D721Med (cell line): ENCODE measurements at places on chromosomes 3 and 15.

- no peak for DNase-seq
These were observed 69.6 kb downstream of the LMCD1 start for GRCh38 chr3:8571256-8571655.

- DNase-seq: no peak
These were observed 485.4 kb downstream of the CNTN6 start for GRCh38 chr3:1578124-1578806.

GRCh38 chr15:67267951-67268941 lies 13.7 kb downstream of the IQCH start:
- DNase-seq: no peak

DNA sequence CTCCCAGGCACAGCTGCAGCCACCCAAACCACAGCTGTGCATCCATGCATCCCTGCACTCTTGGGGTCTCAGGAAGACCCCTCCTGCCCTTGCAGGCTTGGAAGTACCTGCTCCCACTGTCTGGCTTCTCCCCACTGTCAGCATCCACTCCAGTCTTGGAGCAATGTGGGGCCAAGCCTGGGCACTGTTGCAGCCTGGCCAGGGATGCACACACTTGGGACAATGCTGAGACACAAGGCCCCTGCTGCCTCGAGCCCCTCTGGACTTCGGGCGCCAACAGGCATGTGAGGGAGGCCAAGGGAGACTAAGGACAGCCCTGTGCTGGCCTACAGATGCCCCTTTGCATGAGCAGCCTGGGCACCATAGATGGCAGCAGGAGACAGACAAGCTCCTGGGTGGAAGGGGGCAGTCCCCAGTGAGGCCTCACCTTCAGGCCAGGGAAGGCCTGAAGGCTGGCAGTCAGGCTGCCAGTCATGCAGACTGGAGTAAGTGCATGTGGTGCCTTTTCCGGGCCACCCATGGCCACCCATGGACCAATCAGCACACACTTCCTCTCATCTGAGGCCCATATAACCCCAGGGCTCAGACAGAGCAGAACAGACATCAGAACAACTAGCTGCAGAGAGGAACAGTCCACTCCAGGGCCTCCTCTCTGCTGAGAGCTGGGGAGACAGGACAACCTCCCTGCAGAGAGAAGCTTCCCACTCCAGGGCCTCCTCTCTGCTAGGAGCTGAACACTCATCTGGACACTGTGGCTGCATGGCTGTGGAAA lies 219.0 kb downstream of the VGLL3 start:
- DNase-seq: no peak

DNA sequence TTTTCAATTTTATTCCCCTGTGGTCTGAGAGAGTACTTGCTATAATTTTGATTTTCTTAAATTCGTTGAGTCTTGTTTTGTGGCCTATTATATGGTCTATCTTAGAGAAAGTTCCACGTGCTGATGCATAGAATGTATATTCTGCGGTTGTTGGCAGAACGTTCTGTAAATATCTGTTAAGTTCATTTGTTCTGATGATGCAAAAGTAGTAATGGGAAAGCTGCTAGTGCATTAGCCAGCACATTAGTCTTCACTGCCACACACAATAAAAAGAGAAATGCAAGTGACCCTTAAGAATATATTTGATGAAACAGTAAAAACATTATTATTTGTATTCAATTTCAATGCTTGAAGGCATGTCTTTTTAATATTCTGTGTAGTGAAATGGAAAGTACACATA lies 84.8 kb downstream of the GTPBP8 start:
- no peak for DNase-seq

DNA sequence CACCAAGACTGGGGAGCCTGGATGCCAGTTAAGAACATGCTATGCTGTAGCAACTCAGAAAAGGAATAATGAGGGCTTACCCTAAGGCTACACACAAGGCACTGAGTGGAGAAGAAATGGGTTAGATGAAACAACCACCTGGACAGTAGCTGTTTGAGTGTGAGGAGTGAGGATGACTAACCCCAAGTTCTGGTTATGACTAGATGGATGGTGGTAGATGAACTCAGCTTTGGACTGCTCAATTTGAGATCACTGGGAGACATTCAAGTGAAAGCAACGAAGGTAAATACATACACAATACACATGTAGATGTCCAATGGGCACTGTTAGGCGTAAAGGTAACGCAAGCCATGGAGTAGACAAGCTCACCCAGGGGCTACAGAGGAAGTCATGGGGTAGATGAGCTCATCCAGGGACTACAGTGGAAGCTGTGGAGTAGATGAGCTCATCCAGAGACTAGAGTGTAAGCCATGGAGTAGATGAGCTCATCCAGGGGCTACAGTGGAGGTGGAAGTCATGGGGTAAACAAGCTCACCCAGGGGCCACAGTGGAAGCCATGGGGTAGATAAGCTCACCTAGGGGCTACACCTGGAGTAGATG lies 98.3 kb downstream of the ANO10 start:
- no peak for DNase-seq

- no peak for DNase-seq
These were observed 36.9 kb downstream of the POLR2M start for GRCh38 chr15:57743424-57743823.

GRCh38 chr3:189269365-189269764 lies 97.6 kb downstream of the TPRG1 start:
- no peak for DNase-seq

DNA sequence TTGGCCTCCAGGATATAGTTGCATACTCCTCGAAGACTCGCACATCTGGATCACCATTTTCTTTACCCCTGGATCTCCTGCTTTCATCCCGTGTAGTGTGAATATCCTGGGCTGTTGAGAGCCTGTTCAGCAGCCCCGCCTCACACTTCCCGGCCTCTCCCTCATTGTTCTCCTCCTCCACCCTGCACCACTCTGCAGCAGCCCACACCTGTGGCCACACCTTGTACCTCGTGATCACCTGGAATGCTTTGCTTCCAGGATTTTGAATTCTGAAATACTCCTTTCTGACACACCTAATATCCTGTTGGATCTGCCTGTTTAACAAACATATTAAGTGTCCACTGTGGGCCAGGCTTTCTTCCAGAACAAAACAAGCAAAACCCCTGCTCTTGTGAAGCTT lies 14.4 kb downstream of the ABHD17C start:
- DNase-seq: no peak

- DNase-seq: no peak
These were observed 490.0 kb upstream of the TBL1XR1 start for GRCh38 chr3:177687291-177687690.
